ENCODE measurements at places on chromosomes 7 and 10.

- no peak for DNase-seq
Measured at GRCh38 chr10:46031648-46032532, 1.5 kb upstream of the NCOA4 start.

DNA sequence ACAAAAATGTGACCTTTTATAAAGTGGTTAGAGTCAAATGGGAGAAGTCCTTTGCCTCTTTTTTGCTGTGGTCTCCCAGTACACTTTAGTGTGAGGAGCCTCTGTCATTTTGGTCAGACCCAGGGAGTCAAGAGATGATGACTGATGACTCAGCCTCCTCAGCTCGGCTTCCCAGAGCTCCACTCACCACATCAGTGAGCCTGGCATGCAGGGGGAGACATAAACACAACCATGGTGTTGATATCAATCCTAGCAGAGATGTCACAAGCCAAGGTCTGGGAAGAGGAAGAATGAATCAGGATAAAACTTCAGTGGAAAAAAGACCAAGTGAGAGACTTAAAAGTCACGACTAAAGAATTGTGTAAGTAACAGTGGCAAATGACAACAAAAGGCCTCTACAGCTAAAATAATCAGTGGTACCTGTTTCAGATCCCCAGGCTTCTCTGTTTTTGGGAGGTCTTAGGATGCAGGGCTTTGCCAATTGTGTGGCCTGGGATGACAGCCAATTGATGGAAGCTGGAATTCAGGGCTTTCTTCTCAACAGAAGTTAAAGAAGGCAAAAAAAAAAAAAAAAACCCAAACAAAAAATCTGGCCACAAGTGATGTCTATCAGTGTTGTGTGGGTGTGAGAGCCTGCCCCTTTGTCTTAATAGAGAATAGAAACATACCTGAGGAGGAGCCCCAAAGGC is 50.2 kb downstream of the TFAM start:
- peak; percentile 20 for DNase-seq

- DNase-seq: peak; percentile 84
Measured at GRCh38 chr10:124381011-124381611, 37.6 kb downstream of the OAT start.

DNA sequence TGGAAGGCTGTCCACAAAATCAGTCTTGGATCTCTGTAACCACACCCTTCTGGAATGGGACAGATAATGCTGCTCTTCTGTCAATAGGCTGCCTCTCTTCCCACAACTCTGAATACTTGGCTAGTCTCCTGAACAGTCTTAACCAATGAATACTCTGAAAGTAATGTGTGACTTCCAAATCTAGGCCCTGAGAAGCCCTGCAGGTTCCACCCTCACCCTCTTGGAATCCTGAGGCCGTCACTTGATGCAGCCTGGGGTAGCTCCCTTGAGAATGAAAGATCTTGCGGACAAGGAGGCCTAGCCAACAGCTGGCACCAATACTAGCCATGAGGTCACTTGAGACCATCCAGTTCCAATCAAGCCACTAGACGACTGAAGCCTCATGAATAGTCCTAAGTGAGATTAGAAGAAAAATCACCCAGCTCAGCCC is 109.2 kb downstream of the ARHGAP12 start:
- DNase-seq: no peak

GRCh38 chr10:132480356-132480755 is 57.2 kb upstream of the INPP5A start:
- DNase-seq: no peak

GRCh38 chr10:26859241-26860101 is 1.3 kb downstream of the ABI1 start:
- no peak for DNase-seq

Measured in DMS153 (cell line).